HepG2 (cell line): ENCODE measurements at places on chromosomes 2 and 18. TPM values are rescaled to one million over a fixed set of nuclear protein-coding genes. Genes with fewer than 3 reads are reported as not detected.

DNA sequence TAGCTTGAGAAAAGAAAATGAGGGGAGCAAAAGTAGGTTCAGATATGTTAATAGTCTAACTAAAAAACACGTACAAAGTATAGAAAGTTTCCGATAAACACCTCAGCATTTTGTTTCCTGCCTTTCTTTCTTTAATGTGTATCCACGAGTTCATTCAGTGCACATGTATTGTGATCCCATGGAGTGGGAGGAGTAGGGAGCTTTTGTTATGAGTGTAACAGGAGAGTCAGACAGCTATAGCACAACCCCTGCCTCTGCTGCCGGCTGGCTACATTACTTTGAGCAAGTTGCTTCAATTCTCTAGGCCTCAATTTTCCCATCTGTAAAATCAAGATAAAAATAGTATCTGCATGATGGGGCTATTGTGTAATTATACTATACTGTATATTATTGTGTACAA is 249.2 kb upstream of the FIGN start:
- no peak for DNase-seq

DNA sequence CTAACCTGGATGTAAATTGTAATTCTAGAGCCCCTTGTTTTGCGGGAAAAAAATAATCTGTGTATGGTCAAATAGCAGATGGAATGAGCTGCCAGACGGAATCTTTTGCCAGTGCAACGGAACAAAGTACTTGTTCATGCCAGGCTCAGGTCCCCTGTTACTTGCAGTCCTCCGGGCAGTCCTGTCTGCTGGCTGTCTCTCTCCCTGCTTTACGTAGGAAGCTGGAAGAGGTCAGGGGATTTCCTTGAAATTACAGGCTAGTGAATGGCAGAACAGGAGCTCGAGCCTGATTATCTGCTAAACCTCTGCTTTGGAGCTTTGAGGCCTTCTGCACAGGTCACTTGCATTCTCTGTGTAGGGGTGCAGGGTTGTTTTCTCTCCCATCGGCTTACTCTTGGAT is 54.8 kb downstream of the LRRFIP1 start:
- no peak for DNase-seq

DNA sequence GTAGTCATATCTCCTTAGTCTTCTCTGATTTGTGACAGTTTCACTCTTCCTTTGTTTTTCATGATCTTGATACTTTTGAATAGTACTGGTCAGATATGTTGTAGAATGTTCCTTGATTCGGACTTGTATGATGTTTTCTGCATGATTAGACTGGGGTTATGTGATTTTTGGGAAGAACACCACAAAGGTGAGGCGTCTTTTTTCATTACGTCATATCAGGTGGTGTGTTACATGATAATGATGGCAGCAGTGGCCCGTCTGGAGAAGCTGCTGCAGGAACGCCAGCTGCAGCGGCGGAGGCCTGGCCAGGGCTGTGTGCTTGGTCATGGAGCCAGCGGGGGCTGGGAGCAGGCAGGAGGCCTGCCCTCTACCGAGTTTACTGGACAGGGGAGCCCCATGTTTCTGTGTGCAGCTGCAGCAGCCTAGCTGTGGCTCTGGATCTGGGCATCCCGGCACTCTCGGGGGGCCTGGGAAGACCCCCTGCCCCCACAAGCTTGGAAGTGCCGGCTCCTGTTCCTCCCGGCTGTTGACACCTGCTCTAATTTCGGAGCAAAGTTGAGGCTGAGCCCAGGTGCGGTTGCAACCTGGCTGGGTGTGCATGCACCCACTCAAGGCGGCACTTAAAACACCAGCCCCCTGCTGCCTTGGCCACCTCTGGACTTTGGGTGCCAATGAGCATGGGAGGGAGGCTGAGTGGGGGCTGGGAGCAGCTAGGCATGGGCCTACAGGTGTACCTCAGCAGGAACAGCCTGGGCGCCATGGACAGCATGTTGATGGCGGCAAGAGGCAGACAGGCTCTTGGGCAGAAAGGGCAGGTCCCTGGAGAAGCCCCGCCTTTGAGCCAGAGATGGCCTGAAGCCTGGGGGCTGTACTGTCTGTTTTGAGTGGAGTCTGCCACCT is 26.1 kb downstream of the SLC4A10 start:
- DNase-seq = no peak

GRCh38 chr2:152499896-152500735 is 165.1 kb downstream of the FMNL2 start:
- no peak for DNase-seq

DNA sequence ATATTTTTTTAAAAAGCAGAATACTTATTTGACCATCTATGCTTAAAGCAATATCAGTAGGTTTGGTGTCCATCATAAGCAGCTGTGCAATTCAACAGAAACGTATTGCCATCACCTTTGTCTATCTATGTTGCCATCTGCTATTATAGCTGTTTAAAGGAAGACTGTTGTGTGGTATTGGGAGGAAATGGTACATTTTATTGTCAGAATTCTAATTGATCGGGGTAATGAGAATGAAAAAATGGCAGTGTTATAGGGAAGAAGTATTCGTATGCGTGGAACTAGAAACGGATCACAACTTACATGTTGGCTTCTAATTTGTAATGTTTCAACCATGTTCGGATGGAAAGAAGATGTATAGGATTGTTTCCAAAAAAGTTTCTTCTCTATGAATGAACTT is 90.3 kb upstream of the RANBP2 start:
- DNase-seq = no peak

- no peak for DNase-seq
These were observed 18.4 kb upstream of the B3GNT2 start for GRCh38 chr2:62177392-62178049.

Gene NGEF
- 11.8 and 14.4 TPM in 2 replicates for total RNA-seq

- DNase-seq = no peak
These were observed 19.3 kb downstream of the MRPL33 start for GRCh38 chr2:27790796-27791195.

DNA sequence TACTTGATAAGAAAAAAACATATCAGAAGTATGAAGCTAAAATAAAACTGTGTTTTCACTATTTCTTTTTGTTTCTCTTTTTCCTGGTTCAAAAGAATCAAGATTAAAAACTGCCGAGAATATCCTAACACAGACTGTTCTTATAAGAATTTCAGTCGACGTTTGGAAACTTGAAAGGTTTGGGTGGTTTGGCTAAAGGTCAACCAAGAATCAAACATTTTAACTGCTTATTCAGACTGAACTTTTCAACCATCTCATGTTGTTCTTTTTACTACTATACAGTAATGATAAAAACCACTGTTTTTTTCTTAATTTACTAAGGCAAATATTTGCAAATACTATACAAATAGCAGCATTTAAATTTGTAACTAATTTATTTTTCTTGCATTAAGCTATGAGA is 308.5 kb upstream of the TFPI start:
- no peak for DNase-seq
